ENCODE measurements at places on chromosomes 2 and 18. TPM values are rescaled to one million over a fixed set of nuclear protein-coding genes. Genes with fewer than 3 reads are reported as not detected.

Gene CNTNAP5
- not detected for total RNA-seq

Gene CPLX4
- not detected for total RNA-seq

Gene DSG1
- not detected for total RNA-seq

Gene GBX2
- total RNA-seq, result not detected

Gene VWA3B
- total RNA-seq, result 0.43 TPM

Gene EML6
- 0.49 TPM for total RNA-seq

Gene TUBA3D
- not detected for total RNA-seq

Gene CD8B2
- total RNA-seq, result not detected

Gene LCT
- total RNA-seq, result 0.05 TPM

Gene ING5
- 41.0 TPM for total RNA-seq

Gene SERPINB8
- total RNA-seq, result 11.7 TPM

Gene RNF144A
- total RNA-seq, result 49.0 TPM

Gene STARD6
- total RNA-seq, result not detected

Gene MYCN
- total RNA-seq, result 0.19 TPM

Gene TM4SF20
- total RNA-seq, result not detected

Gene GRB14
- total RNA-seq, result not detected

Gene SLC5A7
- total RNA-seq, result not detected

Gene CNDP1
- total RNA-seq, result not detected

Gene LYPD1
- total RNA-seq, result not detected

Gene PAIP2B
- total RNA-seq, result 3.0 TPM

Gene ZAP70
- total RNA-seq, result 167 TPM

Gene OSR1
- not detected for total RNA-seq

Gene UGT1A8
- not detected for total RNA-seq

Gene ICA1L
- 5.7 TPM for total RNA-seq

Gene LYPD6B
- total RNA-seq, result not detected

Gene ANKRD62
- not detected for total RNA-seq

Gene POTEJ
- not detected for total RNA-seq

Gene KRTCAP3
- 6.7 TPM for total RNA-seq

Gene C2orf66
- total RNA-seq, result not detected

Gene DPP10
- total RNA-seq, result not detected

Gene CCDC102B
- 1.3 TPM for total RNA-seq

Gene LYG2
- not detected for total RNA-seq

Gene CXCR1
- not detected for total RNA-seq

Gene PLB1
- total RNA-seq, result 1.3 TPM

Gene FAP
- total RNA-seq, result not detected

Gene KIAA2012
- total RNA-seq, result not detected

Gene DRC1
- total RNA-seq, result not detected

Gene KYNU
- not detected for total RNA-seq

Gene MYO5B
- total RNA-seq, result 0.12 TPM

Gene COL5A2
- total RNA-seq, result 3.1 TPM

Gene CD8A
- total RNA-seq, result 1.4 TPM

All from activated naive CD4-positive, alpha-beta T cell treated with anti-CD3 and anti-CD28 coated beads for 36 hours (primary cell).